H54 (cell line): ENCODE measurements at places on chromosomes 12 and 14.

DNA sequence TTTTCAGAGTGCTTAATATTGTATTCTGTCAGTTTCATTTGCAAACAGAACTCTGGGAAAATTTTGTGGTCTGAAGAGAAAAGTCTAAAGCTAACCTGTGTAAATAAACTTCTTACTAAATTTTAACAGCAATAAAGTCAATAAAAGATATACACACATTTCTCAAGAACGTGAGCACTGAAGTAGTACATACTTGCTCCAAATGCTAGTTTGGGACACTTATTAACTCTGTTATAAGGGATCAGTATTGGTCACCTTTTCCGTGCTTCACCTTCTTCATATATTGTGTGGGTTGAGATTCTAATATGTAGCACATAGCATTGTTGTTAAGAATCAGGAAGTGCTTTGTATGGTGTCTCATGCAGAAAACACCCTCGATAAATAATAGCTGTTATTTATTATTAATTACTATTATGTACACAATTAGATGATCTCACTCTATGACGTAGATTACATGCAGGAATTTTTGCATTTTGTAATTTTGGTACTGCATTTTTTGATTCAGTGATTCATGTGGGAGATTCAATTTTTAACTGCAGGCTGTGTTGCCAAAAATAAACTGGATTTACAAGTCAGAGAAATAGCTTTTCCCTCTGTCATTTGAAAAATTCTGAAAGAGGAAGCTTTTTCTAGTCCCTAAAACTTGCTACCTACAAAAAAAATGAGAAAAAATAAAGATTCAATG lies 300.9 kb downstream of the ACSS3 start:
- no peak for DNase-seq

- DNase-seq = peak; percentile 7
These were observed 91.8 kb upstream of the ARID2 start for GRCh38 chr12:45637706-45638105.

GRCh38 chr14:74514471-74514941 lies 20.9 kb downstream of the ISCA2 start:
- DNase-seq = peak; percentile 37

- no peak for DNase-seq
These were observed 32.5 kb upstream of the COL2A1 start for GRCh38 chr12:48036818-48037217.

GRCh38 chr12:106138633-106139421 lies at the start of gene NUAK1:
TSS of gene NUAK1 (minus strand) at chr12:106138954. CDS start at chr12:106138653, 301 bp downstream.
- peak; percentile 42 for DNase-seq

- DNase-seq = no peak
These were observed 14.3 kb downstream of the YBX3 start for GRCh38 chr12:10708862-10709261.

- no peak for DNase-seq
These were observed 592 bp upstream of the KCNK10 start for GRCh38 chr14:88323523-88324199.

DNA sequence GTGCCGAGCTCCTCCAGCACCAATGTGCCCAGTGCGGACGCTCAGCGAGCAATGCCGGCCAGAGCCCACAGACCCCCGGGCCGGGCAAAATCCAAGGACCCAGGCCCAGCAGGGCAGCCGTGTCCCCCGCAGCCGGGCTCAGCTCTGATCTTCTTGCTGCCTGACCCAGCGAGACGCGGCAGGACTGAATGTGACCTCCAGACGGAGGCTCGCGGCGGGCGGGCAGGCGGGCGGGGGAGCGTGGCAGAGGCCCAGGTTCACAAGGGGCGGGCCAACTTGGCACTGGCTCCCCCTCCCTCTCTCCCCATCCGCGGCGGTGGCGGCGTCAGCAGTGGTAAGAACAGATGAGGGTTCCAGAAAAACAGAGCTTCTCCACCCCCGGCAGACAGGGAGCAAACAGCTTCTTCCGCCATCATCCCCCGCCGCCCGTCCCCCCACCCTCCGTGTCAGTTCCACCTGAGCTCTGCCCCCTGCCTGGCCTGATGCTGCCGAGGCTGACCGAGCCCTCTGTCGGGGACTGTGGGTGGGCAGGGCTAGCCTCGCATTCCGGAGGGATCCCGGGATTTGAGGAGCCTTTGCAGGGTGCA lies 94.3 kb downstream of the RFLNA start:
- peak; percentile 68 for DNase-seq

GRCh38 chr14:33938131-33938949 lies 12.5 kb downstream of the EGLN3 start:
- no peak for DNase-seq

- no peak for DNase-seq
These were observed 8.5 kb upstream of the ASCL1 start for GRCh38 chr12:102948941-102949352.

GRCh38 chr14:100654814-100655740 lies 67.9 kb upstream of the BEGAIN start:
- DNase-seq = no peak

DNA sequence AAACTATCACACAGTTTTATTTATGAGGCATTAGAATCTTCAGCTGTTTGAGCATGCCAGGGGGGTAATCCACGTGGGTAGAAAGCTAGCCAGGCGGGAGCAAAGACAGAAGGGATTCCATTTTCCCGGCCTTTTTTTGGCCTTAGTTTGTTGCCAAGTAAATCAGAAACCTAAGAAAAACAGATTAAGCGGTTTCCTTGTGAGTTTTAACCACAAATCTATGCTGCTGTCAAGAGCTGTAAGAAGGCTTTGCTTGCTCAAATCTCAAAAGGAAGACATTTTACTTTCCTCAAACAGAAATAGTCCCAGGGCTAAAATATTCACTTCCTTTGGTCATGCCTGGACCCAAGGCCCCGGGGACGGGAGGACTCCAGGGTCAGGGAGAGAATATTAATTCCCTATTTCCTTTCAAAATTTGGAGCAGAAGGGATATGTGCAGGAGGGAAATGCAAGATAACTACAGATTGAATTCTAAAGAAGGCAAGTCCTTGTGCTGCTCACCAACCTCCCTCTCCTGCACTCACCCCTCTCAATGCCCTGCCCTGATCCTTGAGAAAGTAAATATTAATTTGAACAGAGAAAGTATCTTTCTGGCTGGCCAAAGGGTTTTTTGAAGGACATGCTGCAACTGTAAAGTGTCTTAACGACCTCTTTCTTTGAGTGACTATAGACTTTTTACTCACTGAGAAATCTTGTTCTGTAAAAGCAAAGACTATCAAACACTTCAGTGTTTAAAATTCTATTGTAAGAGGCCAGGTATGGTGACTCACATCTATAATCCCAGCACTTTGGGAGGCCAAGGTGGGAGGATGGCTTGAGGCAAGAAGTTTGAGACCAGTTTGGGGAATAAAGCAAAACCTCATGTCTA lies 75.7 kb downstream of the HSD17B6 start:
- DNase-seq = no peak

DNA sequence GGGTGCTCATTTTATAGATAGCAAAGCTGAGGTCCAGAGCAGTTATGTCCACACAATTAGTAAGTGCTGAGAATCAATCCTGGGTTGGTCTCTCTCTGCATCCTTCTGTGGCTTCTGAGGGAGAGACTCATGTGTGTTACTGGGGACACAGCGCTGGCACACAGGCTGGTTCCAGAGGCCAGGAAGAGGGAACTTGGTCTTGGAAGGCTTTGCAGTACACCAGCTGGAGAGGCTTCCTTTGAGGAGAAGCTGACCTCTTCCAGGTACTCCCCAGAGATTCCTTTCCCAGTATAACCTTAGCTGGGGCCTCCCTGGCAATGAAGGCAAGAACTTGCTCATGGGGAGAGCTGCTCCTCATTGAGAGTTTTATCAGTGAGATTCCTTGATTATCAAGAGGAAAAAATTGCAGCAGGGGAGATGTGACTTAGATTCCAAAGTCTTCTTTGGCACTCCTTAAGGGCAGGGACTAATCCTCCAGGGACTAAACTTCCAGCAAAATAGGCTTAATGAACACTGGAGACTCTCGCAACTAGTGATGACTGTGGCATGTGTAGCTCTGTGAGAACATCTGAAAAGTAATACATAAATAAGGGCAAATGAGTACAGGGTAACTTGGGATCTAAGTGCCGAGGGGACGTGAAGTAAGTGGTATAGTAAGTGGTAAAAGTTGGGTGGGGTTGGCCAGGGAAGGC lies 13.9 kb upstream of the KRT80 start:
- DNase-seq = no peak

DNA sequence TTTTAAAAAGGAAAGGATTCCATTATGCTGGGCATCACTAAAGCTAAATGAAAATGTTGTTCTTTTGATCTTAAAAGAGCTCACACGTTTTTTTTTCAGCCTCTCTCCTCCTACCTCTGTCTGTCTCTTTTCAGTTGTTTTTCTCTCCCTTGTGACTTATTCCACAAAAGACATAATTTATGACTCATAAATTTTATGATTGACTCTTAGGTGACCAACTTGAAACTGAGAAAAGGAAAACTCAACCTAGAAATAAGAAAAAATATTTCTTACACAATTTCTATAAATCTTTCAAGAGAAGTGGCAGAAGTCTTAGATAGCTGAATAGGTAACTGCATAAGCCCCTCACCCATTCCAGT lies 227.7 kb upstream of the DDHD1 start:
- DNase-seq = no peak

DNA sequence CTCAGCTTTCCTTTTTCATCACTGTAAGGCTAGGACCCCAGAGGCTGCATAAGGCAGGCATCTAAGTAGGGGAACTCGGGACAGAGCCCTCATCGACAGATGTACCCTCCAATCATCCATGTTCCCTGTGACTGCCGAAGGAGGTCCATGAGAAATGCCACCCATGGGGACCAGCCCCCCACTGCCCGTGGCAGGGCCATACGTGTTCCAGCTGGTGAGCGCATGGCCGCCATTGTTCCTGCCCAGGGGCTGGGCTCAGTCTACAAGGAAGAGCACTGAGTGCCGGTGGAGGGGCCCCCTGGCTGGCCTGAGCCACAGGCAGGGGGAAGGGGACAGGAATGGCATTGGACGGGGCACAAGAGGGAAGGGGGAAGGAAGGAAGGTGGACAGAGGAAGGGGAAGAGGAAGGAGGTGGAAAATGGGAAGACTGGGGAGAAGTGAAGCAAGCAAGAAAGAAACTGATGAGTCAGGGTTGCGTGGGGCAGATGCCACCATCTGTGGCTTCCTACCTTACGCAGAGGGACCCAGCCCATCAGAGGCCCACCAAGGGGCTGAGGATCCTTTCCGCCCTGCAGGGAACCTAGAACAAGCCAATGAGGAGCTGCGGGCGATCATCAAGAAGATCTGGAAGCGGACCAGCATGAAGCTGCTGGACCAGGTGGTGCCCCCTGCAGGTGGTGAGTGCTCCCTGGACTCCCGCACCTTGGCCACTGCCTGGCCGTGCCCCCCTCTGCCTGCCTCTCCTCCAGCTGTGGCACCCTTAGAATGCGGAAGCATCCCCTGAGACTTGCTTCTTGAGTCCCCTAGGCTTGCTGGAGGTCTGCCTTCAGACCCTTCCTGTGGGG lies 120.6 kb upstream of the FKBP4 start:
- no peak for DNase-seq

DNA sequence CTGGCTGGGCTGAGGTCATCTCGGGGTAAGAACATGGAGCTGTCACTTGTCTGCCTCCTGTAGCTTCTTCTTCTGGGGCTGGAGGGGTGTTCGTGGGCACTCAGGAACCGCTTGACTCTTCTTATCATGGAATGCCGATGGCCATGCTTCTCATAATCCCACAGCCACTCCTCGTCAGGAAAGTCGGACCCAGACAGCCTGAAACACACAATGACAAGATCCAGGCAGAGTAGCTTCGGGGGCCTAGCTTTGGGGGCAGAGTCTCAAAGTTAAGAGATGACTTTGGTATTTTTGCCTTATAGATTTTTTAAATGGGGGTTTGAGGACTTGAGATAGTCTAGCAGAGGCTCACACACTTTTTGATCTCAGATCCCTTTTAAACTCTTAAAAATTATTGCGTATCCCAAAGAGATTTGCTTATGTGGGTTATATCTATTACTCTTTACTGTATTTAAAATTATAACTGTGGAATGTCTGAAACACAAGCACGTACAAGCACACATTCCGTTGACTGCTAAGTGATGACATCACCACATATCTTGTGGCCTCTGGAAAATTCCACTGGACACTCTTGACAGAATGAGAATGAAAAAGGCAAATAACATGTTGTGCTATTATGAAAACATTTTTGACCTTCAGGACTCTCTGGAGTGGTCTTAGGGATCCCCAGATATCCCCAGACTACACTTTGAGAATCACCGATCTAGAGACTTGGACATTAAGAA lies 43.3 kb downstream of the BEST3 start:
- peak; percentile 33 for DNase-seq

DNA sequence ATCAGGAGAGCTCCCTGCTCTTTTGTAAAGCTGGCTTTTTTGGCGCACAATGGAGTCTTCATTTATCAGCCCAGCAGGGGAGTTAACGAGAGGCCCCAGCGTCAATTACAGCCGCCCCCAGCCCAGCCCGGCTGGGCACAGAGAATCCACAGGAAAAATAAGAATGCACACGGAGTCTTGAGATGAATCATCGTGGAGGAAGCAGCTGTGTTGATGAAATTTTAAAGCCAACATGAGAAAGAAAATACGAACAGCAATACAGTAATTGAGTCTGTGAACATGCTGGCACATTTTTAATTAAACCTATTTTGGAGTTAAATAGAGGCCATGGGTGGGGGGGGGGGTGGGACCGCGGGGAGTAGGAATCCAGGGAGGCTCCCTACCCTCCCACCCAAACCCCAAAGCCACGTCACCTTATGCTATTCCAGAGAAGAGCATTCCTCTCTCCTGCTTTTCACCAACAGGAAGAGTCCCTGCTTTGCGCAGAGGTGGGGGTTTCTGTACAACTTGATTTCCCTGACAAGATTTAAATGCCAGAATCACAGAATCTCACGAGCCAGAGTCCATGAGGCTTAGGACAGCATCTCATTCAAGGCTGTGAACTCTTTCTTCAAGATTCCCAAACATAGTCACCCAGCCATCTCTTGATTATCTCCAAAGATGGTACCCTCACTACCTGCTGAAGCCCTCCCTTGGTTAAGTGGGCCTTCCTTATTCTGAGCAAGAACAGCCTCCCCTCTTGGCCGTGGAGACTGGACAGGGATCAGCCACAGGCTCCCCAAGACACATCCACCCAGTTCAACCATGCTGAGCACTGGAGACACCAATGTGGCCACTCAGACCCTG lies 50.3 kb downstream of the CCNK start:
- no peak for DNase-seq
